ENCODE measurements at places on chromosomes 2 and 18.

DNA sequence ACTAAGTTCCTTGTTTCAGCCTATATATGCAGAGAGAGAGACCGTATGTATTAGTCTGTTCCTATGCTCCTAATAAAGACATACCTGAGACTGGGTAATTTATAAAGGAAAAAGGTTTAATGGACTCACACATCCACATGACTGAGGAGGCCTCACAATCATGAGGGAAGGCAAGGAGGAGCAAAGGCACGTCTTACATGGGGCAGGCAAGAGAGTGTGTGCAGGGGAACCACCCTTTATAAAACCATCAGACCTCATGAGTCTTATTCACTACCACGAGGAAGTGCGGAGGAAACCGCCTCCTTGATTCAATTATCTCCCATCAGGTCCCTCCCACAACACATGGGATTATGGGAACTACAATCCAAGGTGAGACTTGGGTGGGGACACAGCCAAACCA, 73.8 kb downstream of the TMEM18 start:
- DNase-seq = no peak

DNA sequence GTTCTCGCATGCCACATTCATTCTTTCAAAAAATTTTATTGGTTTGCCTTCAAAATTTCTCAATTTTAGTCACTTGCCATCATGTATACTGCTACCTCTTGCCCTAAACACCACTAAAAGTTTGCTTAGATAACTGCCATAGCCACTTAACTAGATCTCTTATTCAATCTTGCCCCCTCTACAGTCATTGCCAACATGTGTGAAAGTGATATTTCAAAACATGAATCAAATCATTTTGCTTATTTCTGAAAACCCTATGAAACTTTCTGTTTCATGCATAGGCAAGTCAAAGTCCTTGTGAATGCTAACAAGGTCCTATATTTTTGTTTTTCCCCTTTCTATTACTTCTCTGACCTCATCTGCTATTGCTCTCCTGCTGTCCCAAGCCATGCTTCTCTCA, 397.1 kb downstream of the KCNJ3 start:
- DNase-seq = no peak

GRCh38 chr18:69949538-69949936, 1.9 kb upstream of the CD226 start:
- no peak for DNase-seq

GRCh38 chr18:9000733-9001132, 101.8 kb upstream of the NDUFV2 start:
- DNase-seq = no peak

GRCh38 chr2:135709992-135710391, 31.7 kb upstream of the UBXN4 start:
- DNase-seq = no peak

DNA sequence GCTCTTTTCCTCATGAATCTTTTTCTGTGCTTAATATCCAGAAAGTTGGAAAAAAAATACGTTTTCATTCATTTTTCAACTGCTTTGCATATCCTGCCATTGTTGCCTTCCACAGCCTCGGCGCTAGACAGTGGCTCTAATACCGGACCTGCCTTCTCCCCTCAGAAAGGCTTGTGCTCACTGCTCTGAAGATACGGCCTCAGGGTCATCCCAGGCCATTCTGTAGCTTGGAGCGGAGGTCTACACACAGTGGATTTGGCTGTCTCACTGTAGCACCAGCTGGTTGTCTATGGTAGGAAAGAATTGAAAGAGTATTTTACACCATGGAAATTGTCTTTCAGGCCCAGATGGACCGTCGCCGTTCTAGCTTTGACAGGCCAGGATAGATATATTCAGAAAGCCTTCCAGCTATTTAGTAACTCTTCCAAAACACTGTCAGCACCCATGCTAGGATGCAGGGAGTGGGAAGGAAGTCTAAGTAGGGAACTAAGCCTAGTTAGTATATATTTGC, 242.0 kb downstream of the TMEM182 start:
- DNase-seq = no peak

- DNase-seq = no peak
Observed at GRCh38 chr2:46696966-46697829, 217.8 kb downstream of the TMEM247 start.
